ENCODE measurements at places on chromosomes 4 and X.

DNA sequence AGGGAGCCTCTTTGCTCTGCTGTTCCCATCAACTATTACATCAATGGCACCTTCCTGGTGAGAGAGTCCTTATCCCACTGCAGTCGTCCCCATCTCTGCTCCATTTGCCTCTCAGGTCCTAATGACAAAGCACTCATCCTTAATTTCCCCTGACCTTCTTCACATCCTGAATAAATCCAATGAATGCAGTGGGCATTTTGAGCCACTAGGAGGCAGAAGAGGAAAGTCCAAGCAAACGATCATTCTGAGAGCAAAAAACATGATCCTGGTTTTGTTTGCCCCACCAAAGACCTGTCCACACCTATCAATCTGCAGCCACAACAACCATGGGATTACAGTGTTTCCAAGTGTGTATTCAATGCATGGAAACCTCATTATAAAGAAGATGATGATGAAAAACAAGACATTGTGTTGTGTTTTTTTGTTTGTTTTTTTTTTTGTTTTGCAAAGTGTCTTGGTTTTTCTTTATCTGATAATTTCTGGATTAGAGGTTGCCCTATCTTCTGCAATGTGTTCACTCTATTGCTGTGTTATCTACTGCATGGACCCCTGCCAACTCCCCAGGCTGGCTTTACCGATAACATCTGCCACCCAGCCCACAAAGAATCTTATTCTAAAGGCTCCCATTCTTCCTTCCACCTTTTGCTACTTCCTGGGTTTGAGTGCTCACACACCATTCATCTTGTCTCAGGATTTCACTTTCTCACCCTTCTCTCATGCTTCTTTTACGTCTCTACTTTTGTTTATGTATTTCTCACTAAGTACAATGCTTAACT is 207.2 kb downstream of the NLGN4X start:
- DNase-seq: peak; percentile 29

DNA sequence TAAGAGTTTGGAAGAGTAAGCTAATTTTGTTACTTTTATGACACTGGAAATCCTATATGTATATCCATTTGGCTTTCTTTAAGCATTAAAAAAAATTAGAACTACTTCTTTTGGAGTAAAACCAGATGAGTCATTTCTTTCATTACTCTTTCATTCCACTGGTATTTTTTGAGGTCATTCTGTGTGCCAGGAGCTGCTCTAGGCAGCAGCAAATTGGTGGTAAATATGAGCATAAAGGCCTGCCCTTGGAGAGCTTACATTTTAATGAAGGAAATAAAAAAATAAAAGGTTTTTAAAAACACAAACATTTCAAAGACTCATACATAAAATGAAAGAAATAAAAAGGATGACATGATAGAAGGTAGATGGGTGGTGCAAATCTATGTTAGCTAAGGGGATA is 37.4 kb downstream of the MID1 start:
- peak; percentile 57 for DNase-seq

- no peak for DNase-seq
These were observed 33.4 kb upstream of the RASGEF1B start for GRCh38 chr4:81505004-81505598.

DNA sequence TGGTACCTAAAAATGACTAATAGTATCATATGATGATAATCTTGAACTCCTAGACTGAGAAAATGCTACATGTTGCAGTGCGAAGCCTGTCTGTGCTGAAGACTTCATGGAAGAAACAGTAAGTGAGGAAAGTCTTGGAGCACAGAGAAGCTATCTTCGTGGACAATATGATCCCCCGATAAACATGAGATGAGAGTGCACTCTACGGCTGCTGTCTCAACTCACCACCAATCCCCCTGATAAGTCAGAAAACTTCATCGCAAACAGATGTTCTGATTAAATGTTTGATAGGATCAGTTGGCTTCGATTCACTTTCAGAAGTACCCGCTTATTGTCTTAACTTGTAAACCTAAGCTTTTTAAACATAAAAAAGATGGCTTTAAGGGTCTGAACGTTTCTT is 130.2 kb downstream of the ELOVL6 start:
- DNase-seq: no peak

GRCh38 chr4:54063737-54064316 is 578 bp downstream of the CHIC2 start:
- peak; percentile 22 for DNase-seq
